ENCODE measurements at places on chromosomes 12 and 14.
A peak's percentile ranks its signal among the peaks of the same experiment; 100 is the strongest.

GRCh38 chr12:24200010-24200409 lies 250.5 kb upstream of the SOX5 start:
- DNase-seq = peak; percentile 31

GRCh38 chr12:5138256-5138655 lies 94.6 kb downstream of the KCNA5 start:
- no peak for DNase-seq

DNA sequence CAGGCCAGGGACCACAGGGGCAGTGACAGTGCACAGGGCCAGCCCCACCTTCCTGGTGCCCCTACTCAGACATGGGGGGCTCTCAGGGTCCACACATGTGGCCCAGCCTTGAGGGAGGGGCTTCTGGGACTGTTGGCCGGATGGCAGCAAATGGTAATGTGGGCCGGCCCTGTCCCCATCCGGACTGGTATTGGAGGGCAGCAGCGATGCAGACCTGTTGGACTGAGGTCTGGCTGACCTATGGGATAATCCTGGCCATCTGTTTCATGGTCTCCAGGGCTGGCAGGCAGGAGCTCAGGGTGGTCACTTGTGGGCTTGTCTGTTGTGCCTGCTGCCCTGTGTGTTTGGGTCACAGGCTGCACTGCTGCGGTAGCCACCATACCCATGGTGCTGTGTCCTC lies 387.5 kb downstream of the TMEM121 start:
- no peak for DNase-seq

GRCh38 chr12:22313286-22313962 lies 21.1 kb downstream of the ST8SIA1 start:
- DNase-seq = no peak

GRCh38 chr12:4383304-4383865 lies 3.9 kb upstream of the FGF23 start:
- no peak for DNase-seq

DNA sequence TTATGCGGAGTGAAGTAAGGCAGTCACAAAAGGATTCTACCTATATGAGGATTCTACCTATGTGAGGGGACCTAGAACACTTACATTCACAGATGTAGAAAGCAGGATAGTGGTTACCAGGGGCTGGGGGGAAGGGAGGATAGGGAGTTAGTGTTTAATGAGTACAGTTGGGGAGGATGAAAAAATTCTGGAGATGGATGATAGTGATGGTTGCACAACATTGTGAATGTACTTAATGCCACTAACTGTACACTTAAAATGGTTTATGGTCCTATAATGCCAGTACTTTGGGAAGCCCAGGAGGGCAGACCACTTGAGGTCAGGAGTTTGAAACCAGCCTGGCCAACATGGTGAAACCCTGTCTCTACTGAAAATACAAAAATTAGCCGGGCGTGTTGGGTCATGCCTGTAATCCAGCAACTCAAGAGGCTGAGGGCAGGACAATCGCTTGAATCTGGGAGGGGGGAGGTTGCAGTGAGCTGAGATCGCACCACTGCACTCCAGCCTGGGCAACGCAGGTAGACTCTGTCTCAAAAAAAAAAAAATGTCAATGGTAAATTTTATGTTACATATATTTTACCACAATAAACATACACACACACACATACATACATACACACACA lies 25.4 kb downstream of the SVOP start:
- DNase-seq = no peak

DNA sequence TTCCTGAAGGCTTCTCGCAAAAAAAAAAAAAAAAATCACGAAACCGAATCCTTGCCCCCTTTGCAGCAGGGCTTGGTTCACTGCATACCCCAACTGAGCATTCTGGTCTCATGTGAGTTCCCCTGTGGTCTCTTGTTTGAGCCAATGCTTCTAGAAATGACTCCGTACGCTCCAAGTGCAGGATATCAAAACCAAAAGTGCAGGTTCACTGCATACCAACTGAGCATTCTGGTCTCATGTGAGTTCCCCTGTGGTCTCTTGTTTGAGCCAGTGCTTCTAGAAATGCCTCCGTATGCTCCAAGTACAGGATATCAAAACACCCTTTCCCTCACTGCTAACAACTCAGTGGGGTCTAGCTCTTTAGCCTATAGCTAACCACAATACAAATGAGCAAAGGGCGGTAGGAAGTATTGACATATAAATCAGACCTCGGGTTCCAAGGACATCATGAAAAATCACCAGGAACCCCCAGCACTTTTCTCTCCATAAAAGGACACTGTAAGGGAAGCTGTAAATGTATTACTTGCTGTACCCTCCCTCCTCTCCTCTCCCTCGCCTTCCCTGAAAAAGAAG lies 206.3 kb upstream of the NOS1 start:
- no peak for DNase-seq

DNA sequence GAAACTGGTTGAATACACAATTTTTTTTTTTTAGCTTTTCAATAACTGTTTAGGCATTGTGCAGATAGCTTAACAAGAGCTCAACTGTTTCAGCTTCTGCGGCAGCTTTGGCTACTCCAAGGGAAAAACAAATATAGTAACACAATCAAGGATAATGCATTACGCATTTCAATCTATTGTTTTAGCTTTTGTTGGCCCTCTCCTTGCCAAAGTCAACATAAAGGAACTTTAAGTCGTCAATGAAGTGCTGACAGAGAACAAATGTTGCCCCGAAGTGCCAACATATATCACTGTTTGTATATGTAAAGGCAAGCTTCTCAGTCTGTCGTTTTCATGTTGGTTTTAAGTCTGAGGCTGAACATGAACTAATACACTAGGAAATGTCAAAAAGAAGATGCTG lies 1087.4 kb upstream of the FLRT2 start:
- DNase-seq = no peak

DNA sequence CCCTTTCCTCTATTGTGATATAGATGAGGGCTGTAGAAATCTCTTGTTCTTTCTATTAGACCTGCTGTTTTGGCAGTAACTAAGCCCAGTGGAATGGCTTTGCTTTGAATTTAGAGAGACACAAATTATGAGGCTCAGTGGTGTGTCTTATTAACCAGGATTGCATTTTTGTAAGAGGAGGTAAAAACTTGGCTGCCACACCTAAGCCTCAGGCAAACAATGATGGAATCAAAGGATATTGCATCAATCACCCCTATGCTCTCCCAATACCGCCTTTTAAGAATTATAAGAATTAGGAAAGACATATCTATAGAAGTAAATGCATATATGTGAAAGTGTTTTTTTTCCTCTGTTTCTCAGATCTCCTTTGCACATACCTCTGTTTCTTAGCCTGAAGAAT lies 63.3 kb downstream of the ACSS3 start:
- no peak for DNase-seq

DNA sequence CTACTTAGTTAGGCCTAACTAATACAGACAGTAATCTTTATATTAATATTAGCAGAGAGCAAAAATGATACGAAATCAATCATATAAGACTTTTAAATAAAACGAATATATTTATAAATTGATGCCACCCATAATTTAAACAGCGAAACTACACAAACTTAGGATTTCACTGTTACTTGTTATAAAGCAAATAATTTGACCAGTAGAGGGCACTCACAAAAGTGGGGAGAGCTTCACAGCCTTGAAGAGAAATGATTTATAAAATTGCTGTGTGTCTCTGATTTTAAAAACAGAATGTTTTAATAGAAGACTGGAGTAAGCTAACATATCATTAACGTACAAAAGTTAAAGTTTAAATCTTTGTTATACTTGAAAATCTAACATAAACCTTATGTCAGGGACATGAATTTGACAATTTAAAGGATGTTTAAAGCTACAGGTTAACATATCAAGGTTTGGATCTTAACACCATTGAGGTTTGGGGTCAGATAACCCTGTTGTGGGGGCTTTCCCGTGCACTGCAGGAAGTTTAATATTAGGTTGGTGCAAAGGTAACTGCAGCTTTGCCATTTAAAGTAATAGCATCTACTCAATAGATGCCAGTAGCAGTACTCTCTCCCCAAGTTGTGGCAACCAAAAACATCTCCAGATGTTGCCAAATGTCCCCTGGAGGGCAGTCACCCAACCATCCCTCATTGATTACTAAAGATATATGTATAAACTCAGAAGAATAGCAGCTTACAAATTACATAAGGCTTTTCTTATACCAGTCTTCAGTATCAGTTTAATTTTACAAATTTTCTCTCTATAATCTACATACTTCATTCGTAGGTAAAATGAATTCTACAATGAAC lies 9.3 kb downstream of the KRAS start:
- no peak for DNase-seq

DNA sequence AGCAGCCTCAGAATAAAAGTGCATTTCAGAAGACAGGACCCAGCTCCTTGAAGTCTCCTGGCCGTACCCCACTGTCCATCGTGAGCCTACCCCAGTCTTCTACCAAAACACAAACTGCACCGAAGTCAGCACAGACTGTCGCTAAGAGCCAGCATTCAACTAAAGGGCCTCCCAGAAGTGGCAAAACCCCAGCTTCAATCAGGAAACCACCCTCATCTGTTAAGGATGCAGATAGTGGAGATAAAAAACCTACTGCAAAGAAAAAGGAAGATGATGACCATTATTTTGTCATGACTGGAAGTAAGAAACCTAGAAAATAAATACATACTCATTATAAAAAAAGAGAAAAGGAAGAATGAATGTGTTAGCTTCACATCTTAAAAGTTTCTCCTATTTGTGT lies 51.1 kb downstream of the GAS2L3 start:
- DNase-seq = no peak

DNA sequence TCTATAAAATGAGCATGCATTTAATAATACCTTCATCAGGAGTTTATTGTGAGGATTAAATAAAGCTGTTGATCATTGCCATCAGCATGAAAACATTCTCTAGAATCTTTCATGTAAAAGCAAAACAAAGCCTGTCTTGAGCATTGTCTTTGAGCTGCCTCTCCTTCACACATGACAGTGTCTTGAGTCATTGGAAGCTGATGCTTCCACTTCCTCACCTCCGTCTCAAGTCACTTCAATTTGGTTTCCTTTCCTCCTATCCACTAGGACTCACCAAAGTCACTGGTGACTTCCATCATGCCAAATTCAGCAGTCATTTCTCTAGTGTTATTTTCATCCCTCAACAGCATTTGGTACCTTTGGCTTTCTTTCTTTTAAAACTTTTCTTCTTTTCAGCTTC lies 31.6 kb upstream of the MYBPC1 start:
- peak; percentile 3 for DNase-seq

Measured in epithelial cell of proximal tubule (primary cell).